ENCODE measurements at places on chromosomes 12 and 14.

DNA sequence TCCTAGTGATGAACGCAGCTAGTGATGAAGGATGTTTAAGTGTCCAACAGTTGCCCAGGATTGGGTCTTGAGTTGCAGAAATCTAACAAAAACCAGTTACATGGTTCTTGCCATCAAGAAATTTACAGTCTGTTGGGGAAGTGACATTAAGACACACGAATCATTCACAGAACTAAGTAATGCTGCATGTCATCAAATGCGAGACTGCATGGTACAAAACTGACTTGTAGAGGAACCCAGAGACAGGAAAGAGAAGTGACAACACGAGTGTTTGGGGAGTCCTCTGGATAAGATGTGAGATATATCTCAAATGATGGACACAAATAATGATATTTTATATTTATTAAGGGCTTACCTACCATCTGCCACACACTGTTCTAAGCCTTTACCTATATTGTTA, 6.1 kb upstream of the SYNE3 start:
- no peak for DNase-seq

DNA sequence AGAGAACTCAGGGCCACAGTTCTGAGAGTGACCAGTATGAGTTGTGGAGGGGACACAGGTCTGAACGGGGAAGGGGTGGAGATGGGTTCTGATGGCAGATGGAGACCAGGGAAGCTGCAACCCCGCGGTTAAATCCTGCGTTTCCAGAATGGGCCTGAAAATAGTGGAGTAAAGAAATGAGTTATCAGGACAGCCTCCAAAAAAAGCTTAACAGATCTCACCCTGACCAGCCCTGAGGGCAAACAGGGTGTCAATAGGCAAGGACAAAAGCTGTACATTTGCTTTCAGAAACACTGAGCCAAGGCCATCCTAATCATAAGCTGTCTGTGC, 555 bp upstream of the RTN1 start:
- no peak for DNase-seq

DNA sequence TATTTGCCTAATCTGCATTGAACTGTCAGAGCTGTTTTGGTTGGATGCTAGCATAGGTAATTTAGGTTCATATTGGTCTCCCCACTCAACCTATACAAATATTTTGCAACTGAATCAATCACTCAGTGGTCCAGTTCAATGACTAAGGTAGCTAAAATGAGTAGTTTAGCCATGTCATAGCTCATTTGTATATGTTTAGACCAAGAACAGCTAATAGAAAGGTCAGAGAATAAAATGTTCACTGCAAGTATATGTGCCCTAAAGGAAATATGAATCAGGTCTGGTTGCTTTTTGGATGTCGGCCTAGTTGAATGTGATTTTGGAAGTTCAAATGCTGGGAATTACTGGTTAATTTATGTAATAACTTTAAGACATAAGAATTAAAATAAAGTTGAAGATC, 883.9 kb downstream of the LRFN5 start:
- no peak for DNase-seq

DNA sequence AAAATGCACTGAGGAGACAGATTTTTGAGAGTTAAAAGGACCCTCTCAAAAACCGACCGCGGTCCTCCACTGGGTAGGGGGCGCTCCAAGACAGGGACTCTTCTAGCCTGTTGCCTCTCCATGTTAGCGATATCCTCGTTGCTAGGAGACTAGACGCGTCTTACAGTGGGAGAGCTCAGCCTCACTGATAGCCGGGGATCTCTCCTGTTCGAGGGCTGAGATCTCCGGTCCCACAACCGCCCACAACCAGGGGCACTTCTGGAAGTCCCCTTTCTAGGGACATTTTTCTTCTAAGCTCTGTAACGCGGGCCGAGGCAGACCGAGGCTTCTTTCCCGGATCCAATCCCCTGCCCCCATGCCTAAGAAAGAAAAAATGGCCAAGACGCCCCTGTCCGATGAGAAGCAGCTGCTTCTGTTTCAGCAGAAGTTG, 21.3 kb downstream of the FKBP11 start:
- peak; percentile 22 for DNase-seq

- no peak for DNase-seq
These were observed 319.5 kb downstream of the TMEM117 start for GRCh38 chr12:44155358-44155757.

- no peak for DNase-seq
These were observed 68.7 kb downstream of the PTPRQ start for GRCh38 chr12:80512781-80513180.

DNA sequence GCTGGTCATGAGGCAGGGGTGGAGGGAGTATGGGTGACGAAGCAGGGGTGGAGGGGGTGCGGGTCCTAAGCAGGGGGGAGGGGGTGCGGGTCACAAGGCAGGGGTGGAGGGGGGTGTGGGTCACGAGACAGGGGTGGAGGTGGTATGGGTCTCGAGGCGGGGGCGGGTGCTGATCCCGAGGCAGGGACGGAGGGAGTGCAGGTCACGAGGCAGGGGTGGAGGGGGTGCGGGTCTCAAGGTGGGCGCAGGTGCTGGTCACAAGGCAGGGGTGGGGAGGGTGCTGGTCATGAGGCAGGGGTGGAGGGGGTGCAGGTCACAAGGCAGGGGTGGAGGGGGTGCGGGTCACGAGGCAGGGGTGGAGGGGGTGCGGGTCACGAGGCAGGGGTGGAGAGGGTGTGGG, 56.5 kb downstream of the ITPK1 start:
- no peak for DNase-seq

- DNase-seq, result no peak
These were observed 197.4 kb upstream of the SLC38A2 start for GRCh38 chr12:46569826-46570439.

GRCh38 chr14:101439023-101439422, 122.3 kb upstream of the DIO3 start:
- no peak for DNase-seq

DNA sequence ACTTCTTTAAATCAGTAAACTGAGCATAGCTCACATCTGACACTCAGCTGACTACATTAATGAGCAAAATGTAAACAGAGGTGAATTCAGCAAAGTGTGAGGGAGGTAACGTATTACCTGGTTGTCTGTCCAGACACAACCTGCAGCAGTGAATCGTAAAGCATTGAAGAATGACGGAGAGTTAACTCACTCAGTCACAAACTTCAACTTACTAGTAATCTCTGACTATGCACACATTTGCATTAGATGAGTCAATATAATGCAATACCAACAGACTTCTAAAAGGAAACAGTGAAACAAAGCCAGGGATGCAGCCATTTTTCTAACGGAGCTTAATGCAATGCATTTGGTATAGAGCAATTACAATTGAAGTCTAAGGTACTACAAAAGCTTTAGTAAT, 40.0 kb downstream of the STX2 start:
- no peak for DNase-seq

- no peak for DNase-seq
These were observed 175.2 kb upstream of the HMGA2 start for GRCh38 chr12:65649126-65649525.

DNA sequence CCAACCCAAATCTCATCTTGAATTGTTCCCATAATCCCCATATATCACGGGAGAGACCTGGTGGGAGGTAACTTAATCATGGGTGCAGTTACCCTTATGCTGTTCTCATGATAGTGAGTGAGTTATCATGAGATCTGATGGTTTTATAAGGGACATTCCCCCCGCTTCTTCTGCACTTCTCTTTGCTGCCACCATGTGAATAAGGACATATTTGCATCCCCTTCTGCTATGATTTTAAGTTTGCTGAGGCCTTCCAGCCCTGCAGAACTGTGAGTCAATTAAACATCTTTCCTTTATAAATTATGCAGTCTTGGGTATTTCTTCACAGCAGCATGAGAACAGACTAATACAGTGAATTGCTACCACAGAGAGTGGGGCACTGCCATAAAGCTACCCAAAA, 179.1 kb downstream of the LRIG3 start:
- DNase-seq, result no peak

DNA sequence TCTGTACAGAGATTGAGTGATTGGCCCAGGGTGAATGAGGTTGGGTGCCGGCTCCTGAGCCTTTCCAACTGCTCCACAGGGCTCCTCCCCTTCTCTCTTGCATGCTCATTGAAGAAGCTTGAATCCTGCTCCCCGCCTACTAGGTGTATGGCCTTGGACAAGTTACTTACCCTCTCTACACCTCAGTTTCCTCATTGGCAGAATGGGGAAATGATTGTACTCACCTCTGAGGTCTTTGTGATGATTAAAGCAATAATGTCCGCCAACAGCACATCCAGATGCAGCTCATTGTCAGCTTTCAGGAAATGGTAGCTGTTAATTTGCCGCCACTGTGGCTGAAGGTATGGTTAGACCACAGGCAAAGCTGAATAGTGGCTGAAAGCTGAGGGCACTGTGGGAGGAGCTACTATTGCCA, 174.1 kb downstream of the CRADD start:
- DNase-seq, result no peak

GRCh38 chr14:79011091-79011919, 841.1 kb downstream of the NRXN3 start:
- DNase-seq, result no peak

DNA sequence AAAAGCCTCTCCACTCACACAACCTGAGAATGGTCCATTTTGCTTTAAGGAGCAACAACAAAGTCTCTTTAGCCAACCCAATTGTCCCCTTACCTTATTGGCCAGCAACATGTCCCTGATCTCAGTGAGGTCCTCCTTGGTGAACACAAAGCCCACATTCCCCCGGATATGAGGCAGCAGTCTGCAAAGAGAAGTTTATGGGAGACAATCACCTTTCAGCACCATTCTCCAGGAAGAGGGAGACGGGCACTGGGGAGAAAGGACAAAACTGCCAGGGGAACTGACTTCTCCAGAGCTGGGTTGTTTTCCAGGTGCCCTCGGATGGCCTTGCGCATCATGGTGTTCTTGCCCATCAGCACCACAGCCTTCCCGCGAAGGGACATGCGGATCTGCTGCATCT, 1.9 kb downstream of the RPLP0 start:
- no peak for DNase-seq

DNA sequence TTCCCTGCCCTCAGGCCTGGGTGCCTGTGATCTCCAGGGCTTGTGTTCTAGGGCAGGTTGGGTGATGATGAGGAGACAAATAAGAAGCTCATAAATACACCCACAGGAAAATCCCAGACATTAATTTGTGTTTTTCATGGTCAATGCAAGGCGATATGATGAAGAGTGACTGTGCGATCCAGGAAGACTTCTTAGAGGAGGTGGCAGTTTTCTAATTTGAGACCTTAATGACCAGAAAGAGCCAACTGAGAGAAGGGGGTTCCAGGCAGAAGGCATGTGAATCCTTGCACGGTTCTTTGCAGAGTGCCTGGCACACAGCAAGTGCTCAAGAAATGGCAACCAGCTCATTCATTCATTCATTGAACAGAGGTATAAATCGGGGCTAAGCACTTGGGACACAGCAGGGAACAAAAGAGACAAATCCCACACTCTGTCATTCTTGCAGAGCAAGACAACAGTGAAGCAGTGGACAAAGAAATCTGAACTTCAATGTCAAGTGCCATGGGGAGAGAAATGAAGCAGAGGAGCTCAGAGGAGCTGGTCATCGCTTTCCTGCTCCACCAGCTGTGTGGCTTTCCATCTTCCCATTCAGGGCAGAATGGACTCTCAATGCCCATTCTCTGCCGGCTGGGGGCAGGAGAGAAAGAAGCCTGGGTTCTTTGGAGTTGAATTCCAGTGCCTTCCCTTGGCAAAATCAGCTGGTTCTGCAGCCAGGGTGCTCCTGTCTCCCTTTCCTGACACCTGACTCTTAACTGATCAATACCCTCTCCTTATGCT, 128.3 kb downstream of the AACS start:
- no peak for DNase-seq

GRCh38 chr12:21323736-21324135, 11.0 kb downstream of the SLCO1A2 start:
- no peak for DNase-seq

GRCh38 chr12:9075138-9075535, 40.6 kb downstream of the A2M start:
- no peak for DNase-seq

DNA sequence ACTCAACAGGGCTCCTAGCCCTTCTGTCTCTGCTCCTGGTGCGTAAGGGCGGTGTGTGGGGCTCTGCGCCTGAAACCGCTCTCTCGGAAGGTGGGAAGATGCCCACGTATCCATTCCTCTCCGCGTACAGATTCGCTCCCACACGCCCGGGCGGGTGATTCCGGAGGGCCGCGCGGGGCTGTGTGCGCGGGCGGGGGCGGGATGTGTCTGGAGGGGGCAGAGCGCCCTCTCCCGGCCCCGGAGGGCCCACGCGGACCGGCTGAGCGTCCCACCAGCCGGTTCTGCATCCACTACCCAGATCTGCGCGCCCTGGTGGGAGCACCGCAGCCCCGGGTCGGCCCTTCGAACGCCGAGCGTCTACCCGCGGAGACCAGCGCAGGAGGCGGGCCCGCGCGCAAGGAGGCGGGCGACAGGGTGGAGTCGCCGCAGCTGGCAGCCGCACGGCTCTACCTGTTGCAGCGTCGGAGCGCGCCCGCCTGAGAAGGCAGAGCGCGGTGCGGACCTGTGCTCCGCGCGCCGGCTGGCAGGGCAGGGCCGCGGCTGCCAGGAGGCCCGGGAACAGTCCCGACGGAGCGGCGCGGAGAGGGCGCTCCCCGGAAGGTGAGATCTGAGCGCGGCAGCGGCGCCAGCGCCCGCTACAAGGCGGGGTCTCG, 1.4 kb upstream of the KCNK13 start:
- no peak for DNase-seq

DNA sequence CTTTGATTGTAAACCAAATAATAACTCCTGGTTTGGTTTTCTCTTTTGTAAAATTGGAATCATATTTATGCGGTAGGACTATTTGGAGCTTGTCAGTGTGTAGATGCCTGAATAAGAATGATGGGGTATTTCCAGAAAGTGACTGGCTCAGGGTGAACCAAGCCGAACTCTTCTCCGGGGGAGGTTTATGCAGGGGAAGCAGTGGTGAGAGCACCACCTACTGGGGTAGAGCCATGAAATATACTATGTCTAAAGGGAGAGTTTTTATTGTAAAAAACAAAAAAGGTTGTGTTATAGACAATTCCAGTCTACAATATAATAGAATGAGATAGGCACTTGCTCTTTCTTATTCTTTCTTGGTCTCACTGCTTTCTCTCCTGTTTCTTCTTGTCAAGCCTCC, 222.9 kb upstream of the SLC16A7 start:
- no peak for DNase-seq

GRCh38 chr12:109538191-109538863, 35.0 kb downstream of the MMAB start:
- no peak for DNase-seq

GRCh38 chr12:28456934-28457710, 266.9 kb downstream of the CCDC91 start:
- DNase-seq, result no peak

- no peak for DNase-seq
These were observed 24.1 kb downstream of the PTGER2 start for GRCh38 chr14:52338051-52338681.
